ENCODE measurements at places on chromosomes 5 and 9.

- no peak for DNase-seq
Measured at GRCh38 chr5:179170606-179171005, 110.4 kb downstream of the ZNF354C start.

GRCh38 chr5:114447084-114447773 lies 85.4 kb downstream of the KCNN2 start:
- DNase-seq, result no peak

GRCh38 chr9:83960991-83961390 lies 19.0 kb downstream of the HNRNPK start:
- DNase-seq, result no peak

DNA sequence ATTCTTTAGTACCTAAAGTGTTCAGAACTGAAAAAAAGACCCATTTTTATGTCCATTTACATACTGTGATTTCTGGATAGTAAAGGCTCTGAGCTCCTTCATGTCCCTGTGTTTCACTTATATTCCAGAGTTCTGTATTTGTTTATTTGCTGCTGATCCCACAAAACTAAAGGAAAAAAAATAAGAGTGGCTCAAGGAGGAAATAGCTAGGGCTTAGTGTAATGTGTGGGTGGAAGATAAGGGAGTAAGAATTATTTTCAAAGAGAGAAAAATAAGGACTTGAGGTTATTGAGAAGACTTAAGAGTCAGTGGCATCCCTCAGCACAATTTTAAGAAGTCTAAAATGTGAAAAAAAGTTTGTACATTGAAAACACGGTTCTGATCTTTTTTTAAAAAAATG lies 46.0 kb downstream of the ENTREP1 start:
- DNase-seq, result no peak

- no peak for DNase-seq
Measured at GRCh38 chr9:109907400-109907799, 127.4 kb downstream of the PALM2AKAP2 start.

GRCh38 chr5:74272024-74272775 lies 368.3 kb downstream of the ENC1 start:
- no peak for DNase-seq

GRCh38 chr5:156879665-156880285 lies 29.7 kb downstream of the PPP1R2B start:
- no peak for DNase-seq

DNA sequence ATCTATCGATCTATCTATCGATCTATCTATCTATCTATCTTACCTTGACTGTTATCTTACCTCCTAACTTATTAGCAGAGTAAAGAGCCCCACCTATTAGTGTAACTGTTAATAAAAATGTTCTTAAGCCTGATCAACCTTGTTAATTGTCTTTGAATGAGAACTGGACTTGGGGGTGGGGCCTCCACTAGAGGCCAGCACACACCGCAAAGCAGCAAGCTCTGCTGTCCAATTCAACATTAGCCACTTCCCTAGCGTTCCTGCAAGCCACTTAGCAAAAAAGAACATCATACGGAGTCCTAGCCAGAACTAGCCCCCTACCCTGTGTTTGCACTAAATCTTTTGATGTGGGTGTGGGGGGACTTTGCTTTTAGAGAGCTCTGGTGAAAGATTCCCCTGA lies 515.8 kb downstream of the KDM4C start:
- DNase-seq, result no peak

DNA sequence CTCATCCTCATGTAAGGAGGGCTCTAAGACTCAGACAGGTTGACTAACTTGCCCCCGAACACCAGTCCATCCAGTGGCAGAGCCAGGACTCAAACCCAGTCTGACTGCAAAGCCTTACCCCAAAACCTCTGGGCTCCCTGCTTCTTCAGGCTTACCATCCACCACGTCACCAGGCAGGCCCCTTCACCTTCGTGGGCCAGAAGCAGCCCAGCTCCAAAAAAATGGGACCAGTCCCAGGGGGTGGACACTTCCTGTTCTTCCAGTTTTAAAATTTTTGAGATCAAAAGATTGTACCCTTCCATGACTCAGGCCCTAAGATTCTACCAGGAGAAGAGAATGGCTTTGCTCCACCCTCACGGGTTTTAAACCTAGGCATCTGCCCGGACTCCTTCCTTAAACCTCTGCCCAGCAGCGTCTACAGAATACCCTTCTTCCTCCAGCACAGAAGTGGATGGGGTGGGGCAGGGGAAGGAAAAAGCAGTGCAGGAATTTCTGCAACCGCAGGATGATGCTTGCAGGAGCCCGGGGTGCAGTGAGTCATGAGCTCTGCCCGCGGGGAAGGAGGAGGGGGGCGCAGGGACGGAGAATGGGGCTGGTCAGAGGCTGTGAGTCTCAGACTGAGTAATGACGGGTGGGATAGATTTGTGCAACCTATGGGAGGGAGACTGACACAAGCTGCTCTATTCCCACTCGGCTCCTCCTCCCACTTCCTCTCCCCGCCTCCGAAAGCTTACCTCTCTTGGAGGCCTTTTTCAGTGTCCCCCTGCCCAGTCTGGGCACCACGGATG lies 50.4 kb upstream of the STXBP1 start:
- no peak for DNase-seq

DNA sequence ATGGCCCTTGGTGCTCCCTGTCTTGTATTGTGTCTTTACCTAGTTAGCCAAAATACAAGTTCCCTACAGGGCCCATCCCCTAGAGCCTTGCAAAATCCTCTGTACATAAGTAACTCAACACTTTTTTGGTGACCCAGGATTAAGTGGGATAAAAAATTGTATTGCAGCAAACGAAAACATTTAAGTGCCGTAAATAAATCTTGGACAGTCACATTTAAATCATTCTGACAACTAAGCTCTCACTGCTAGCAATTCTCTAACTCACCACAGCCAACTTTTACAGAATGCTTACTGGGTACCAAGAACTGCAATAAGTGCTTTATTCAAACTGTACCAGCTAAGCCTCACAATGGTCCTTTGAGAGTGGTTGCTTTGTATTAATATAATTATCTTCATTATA lies 56.6 kb downstream of the GNAQ start:
- no peak for DNase-seq

DNA sequence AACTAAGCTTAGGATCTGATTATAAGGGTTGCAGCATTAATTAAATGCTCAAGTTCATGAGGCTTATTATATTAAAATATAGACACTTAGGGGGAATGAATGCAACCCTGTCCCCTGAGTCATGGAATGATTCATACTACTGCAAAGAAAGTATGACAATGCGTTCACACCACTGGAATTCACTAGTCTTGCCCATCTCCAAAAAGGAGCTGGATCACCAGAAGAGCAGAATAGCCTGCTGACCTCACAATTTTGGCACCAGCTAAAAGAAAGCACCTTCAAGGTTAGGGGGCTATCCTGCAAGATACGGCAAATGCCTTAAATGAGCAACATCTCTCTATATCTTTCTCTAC lies 32.0 kb upstream of the TMED7 start:
- DNase-seq, result no peak

GRCh38 chr9:123997665-123998277 lies 13.8 kb upstream of the LHX2 start:
- DNase-seq, result no peak

DNA sequence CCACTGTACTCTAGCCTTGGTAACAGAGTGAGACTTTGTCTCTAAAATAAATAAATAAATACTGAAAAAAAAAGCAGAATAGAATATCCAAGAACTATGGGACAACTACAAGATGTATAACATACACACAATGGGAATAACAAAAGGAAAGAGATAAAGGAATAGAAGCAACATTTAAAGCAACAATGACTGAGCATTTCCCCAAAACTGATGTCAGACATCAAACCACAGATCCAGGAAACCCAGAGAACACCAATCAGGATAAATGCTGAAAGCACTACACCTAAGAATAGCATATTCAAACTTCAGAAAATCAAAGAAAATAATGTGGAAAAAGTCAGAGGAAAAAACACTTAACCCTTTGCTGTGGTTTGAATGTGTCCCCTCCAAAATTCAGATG lies 436.4 kb downstream of the ACTL7B start:
- no peak for DNase-seq

GRCh38 chr5:53749621-53750020 lies 189.2 kb downstream of the NDUFS4 start:
- no peak for DNase-seq

DNA sequence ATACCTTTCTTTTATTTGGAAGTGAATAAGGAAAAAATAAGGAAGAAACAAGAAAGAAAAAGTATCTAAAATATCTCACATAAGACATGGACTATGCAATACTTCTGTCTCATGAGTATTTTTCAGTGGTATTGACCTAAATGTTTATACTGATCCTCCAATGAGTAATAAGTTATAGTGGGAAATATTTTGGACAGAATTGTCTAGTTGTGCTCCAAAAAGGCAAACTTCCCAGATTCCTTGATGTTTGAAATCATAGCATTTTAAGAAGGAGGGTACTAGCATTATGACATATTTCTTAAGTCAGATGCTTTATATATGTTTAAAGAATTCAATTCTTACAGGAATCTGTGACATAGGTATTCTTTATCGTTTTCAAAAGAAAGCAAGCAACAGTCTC lies 34.5 kb upstream of the BASP1 start:
- DNase-seq, result no peak

Measured in naive thymus-derived CD8-positive, alpha-beta T cell (primary cell).